ENCODE measurements at places on chromosomes 7 and 10. TPM values are rescaled to one million over a fixed set of nuclear protein-coding genes. Genes with fewer than 3 reads are reported as not detected.
A peak's percentile ranks its signal among the peaks of the same experiment; 100 is the strongest.

DNA sequence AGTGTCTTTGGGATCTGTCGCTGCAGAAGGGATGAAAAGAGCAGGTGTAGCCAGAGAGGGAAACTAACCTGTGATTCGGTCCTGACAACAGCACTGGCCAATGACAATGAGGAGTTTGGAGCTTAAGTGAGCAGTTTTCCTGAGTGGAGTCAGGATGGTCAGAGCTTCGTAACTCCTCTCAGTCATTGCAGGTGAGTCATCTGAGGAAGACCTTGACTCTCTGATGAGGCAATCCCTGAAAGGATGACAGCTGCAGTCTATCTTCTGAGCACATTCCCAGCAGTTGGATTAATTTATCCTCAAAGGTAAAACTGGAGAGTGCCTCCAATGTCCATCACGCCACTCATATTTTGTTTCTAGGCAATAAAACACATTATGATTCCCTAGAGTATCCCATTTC lies 401.9 kb downstream of the POM121L12 start:
- no peaks in the 10 kb centered on the region for H3K36me3 ChIP-seq
- H3K27me3 ChIP-seq = no peaks in the 10 kb centered on the region
- no peak overlapping the region for H3K27ac ChIP-seq
- no peaks in the 10 kb centered on the region for H3K4me1 ChIP-seq
- no peak for DNase-seq

- H3K27ac ChIP-seq = no peak overlapping the region
- H3K36me3 ChIP-seq = no peaks in the 10 kb centered on the region
- no peak for DNase-seq
- no peak overlapping the region for H3K4me3 ChIP-seq
- no peaks in the 10 kb centered on the region for H3K4me1 ChIP-seq
- H3K27me3 ChIP-seq = no peaks in the 10 kb centered on the region
Measured at GRCh38 chr7:43205171-43205795, 92.8 kb downstream of the HECW1 start.

- DNase-seq = peak; percentile 93
- H3K4me3 ChIP-seq = no peak overlapping the region
- H3K36me3 ChIP-seq = no peaks in the 10 kb centered on the region
Measured at GRCh38 chr10:3902054-3902808, 117.2 kb upstream of the KLF6 start.

GRCh38 chr10:64219271-64220025 lies 698.2 kb downstream of the REEP3 start:
- no peak overlapping the region for H3K27ac ChIP-seq
- no peaks in the 10 kb centered on the region for H3K36me3 ChIP-seq

The LIPN gene
- not detected for total RNA-seq
